Ammon's horn (tissue), 1 donor: ENCODE measurements at places on chromosomes 13 and 19.

DNA sequence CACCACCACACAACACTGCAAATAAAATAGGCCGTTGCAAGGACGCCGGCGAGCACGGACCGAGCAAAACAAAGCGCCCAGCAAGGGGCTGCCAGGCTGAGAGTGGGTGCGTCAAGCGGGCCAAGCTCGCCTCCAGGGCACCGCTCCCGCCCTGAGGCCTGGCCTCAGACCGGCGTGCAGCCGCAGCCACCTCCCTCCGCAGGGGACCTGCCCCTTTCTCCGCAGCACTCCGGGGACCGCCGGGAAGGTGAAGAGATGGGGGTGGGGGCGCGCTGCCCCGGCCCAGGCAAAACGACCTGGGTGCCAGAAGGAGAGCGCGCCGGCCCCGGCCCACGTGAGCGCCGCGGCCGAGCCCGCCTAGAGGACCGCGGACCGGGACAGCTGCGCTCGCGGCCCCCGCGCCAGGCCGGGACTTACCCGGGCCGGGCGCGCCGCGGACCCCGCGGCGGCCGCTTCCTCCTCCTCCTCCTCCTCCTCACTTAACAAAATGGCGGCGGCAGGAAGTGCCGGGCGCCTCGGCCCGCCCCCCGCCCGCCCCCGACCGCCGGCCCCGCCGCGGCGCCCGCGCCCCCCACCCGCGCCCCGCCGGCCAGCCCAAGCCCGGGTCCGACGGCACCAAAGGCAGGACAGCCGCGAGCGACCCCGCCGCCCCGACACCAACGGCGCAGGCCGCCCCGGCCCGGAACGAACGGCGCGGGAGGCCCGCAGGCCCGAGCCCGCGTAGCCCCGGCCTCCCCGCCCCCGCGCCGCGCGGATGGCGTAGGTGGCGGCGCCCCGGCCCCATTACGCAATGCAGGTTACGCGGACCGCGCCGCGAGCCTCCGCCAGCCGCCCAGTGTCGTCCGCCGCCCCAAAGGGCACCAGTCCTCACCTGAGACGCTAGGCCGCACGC lies 674 bp downstream of the BRD4 start:
- DNase-seq: peak; percentile 23

DNA sequence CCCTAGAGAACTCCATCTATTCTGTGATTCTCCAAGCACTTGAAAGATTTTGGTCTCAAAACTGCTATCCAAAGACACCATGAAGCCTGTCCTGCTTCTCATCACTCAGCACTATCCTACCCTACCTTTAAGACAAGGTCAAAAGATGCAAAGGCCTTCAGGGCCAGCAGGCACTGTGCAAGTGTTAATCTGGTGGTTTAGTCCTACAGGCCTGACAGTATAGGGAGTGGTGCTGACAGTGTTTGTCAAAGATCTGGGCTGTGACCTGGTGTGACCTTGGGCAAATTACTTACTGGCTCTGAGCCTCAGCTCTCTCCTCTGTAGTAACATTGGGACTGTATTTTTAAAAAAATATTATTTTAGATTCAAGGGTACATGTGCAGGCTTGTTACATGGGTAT lies 28.0 kb downstream of the SIAH3 start:
- DNase-seq: no peak

DNA sequence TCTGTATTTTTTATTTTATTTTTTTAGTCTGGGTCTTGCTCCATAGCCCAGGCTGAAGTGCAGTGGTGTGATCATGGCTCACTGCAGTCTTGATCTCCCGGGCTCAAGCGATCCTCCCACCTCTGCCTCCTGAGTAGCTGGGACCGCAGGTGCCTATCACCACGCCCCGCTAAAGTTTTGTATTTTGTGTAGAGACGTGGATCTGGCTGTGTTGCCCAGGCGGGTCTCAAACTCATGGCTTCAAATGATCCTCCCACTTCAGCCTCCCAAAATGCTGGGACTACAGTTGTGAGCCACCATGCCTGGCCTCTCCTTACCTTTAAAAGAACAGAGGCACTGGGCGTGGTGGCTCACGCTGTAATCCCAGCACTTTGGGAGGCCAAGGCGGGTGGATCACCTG lies 4.2 kb upstream of the MAG start:
- DNase-seq: no peak

DNA sequence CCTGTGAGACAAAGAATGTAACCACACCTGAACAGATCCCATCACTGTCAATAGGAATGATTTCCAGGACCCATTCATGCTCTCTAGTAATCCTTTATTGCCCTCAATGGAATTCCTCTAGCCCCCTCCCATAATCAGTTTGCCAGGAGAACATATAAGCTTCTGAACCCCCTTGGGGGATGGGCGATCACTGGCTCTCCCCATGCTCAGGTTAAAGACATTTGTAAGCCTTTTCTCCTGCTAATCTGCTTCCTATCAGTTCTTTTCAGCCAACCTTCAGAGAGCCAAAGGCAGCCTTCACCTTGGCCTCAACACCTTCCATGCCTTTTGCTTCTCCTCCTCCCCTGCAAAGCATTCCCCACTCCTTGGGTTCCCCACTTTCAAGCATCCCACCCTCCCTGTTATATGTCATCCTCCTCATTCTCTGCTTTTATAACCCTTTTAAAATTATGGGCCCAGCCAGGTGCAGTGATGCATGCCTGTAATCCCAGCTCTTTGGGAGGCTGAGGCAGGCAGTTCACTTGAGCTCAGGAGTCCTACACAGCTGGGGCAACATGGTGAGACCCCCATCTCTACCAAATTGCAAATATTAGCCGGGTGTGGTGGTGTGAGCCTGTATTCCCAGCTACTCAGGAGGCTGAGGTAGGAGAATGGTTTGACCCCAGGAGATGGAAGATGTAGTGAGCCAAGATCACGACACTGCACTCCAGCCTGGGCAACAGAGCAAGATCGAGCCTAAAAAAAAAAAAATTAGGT lies 12.4 kb downstream of the DPRX start:
- DNase-seq: no peak

GRCh38 chr13:91346062-91346461 lies 1.4 kb upstream of the MIR17HG start:
- DNase-seq: no peak

GRCh38 chr19:10390652-10391286 lies 10.4 kb upstream of the TYK2 start:
- DNase-seq: peak; percentile 80

GRCh38 chr13:111282425-111282824 lies 38.0 kb upstream of the TEX29 start:
- DNase-seq: no peak

- no peak for DNase-seq
Observed at GRCh38 chr13:61695147-61695546, 279.5 kb upstream of the PCDH20 start.

DNA sequence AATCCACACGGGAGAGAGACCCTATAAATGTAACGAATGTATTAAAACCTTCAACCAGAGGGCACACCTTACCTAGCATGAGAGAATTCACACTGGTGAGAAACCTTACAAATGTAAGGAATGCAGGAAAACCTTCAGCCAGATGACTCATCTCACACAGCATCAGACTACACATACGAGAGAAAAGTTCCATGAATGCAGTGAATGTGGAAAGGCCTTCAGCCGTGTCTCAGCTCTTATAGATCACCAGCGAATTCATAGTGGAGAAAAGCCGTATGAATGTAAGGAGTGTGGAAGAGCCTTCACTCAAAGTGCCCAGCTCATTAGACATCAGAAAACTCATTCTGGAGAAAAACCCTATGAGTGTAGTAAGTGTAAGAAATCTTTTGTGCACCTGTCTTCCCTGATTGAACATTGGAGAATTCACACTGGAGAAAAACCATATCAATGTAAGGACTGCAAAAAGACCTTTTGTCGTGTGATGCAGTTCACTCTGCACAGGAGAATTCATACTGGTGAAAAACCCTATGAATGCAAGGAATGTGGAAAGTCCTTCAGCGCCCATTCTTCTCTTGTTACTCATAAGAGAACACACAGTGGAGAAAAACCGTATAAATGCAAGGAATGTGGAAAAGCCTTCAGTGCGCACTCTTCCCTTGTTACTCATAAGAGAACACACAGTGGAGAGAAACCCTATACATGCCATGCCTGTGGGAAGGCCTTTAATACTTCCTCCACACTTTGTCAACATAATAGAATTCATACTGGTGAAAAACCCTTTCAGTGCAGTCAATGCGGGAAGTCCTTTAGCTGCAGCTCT lies 16.0 kb downstream of the ZNF582 start:
- no peak for DNase-seq

GRCh38 chr13:79995334-79995733 lies 345.6 kb downstream of the SPRY2 start:
- peak; percentile 39 for DNase-seq

DNA sequence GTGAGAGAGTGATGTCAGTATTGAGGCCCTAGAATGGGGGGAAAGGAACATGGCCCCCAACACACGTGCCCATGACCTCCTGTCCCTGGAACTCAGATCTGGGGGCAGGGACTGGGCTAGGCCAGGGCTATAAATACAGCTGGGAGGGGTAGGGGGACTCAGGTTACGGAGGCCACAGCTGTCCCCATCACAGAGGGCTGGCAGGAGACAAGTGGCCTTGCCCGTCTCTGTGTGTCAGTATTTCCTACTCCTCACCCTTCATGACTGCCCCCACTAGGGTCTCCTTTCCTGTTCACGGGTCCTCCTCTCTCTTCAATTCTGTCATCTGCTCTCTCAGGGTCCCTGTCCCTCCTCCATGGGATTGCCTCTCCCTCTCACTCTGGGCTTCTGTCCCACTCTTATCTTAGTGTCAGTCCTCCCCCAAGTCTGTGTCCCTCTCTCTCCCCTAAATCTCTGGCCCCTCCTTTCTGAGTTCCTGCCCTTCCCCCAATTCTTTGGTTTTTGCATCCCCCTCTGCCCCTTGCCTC lies 687 bp upstream of the HRC start:
- DNase-seq: no peak

- DNase-seq: no peak
Observed at GRCh38 chr19:11198769-11199424, 1.6 kb upstream of the KANK2 start.

- no peak for DNase-seq
Observed at GRCh38 chr19:51772977-51773376, 12.0 kb downstream of the FPR2 start.

- DNase-seq: peak; percentile 34
Observed at GRCh38 chr13:87827479-87827878, 156.3 kb downstream of the SLITRK5 start.

- DNase-seq: peak; percentile 48
Observed at GRCh38 chr19:478236-478903, 17.5 kb upstream of the SHC2 start.

DNA sequence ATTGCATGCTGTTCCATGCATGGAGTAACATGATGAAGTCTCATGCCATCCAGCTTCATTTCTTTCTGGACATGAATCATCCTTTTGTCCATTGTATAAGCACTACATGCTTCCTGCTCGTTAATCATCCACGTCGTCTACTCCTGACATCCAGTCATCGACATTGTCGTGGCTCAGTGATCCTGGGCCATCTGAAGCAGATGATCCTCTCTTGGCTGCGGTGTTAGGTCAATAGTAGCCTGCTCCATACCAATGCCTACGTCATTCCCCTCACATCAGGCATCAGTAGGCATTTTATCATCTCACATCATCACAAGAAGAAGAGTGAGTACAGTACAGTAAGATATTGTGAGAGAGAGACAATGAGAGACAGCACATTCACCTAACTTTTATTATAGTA lies 7.9 kb upstream of the MYO16 start:
- no peak for DNase-seq

- no peak for DNase-seq
Observed at GRCh38 chr19:38941979-38942378, 11.2 kb downstream of the MRPS12 start.

DNA sequence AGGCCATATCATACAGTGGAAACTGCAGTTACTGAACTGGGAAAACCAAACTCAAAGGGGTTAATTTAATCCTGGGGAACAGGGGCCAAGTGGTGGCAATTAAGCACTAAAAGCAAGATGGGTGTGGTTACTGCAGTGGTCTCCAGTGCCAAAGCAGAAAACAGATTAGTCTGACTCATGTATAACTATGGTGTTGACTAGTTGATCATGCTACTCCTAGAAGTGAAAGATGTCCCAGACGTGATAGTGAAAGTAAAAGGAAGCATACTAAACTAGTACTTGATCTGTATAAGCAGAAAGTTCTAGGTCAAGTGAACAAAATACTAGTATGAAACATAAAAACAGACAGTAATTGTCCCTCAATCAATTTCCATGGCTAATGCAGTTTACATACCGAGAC lies 360.0 kb upstream of the SLITRK5 start:
- DNase-seq: no peak

DNA sequence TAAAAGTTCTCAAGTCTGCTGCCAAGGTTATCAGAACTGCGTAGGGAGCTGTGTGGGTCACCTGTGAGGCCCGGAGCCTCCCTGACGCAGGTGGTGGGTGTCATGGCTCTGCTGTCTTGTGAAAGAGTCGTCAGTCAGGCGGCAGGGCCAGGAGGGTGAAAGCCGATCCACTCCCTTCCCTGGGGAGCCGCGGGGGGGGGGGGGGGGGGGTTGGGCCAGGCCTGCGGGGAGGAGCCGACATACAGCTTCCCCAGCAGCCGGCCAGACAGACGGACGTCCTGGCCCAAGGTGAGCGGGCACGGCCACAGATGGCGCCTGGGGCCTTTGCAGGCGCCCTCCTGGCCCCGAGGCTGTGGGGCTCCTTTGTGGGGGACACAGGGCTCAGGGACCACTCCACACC lies 12.4 kb downstream of the SBNO2 start:
- no peak for DNase-seq

- no peak for DNase-seq
Observed at GRCh38 chr13:50594276-50595051, 249.0 kb downstream of the DLEU7 start.

- no peak for DNase-seq
Observed at GRCh38 chr13:34307607-34308006, 489.7 kb downstream of the RFC3 start.

- no peak for DNase-seq
Observed at GRCh38 chr13:73803997-73804396, 330.2 kb downstream of the KLF12 start.

- no peak for DNase-seq
Observed at GRCh38 chr13:58463841-58464240, 832.3 kb downstream of the PCDH17 start.

DNA sequence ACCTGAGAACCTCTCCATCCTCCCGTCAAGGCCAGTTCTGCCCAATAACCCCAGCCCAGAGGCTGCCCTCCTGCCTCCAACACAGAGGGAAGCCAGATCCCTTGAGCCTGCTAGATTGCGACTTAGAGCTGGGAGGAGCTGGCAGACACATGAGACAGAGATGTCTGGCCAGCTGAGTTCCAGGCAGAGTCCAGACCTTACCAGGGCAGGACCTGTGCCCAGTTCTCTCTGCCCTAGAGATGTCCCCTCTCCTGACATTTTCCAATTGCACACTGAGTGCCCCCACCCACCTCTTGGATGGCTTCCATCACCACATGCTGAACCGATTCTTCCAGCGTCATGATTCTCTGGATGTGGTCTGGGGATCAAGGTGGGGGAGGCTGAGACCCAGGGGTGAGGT lies 3.0 kb downstream of the HOOK2 start:
- no peak for DNase-seq

DNA sequence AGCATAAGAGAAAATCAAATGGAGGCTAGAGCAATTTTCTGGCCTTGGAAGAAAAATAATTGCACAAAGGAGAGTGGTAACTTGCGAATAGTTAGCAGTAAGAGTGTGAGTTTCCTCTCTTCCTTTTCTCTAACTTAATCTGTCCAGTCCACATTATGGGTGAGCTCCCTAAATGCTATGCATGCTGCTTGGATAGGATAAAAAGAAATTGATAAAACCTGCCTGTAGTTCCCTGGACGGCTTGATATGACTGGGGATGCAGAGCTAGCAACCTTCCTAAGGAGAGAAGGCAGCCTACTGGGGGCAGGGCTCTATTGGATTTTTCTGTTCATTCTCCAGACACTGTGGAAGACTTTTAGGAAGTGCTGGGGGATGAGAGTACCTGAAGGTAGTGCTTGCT lies 311.3 kb downstream of the LMO7 start:
- DNase-seq: no peak

GRCh38 chr13:101429733-101430132 lies 13.4 kb upstream of the NALCN start:
- no peak for DNase-seq
